Kidney (tissue), 22 donors: ENCODE measurements at places on chromosomes 5 and 9. TPM values are rescaled to one million over a fixed set of nuclear protein-coding genes. Genes with fewer than 3 reads are reported as not detected.

LMBRD2 gene
- total RNA-seq = 13.6 TPM

CDHR2 gene
- total RNA-seq = 4.2 TPM

C5orf34 gene
- total RNA-seq = 2.3 TPM

LRRC70 gene
- 3.6 TPM for total RNA-seq

PDCD1LG2 gene
- total RNA-seq = 2.4 TPM

RNF183 gene
- total RNA-seq = 3.6 TPM

SYNPO gene
- total RNA-seq = 87.6 TPM

SLC46A2 gene
- total RNA-seq = 0.66 TPM

JAK2 gene
- total RNA-seq = 23.3 TPM

HEMGN gene
- total RNA-seq = 0.16 TPM

ADAMTS13 gene
- 3.1 TPM for total RNA-seq

LCN1 gene
- total RNA-seq = not detected

PCDHGA5 gene
- 2.8 TPM for total RNA-seq

ADGRD2 gene
- not detected for total RNA-seq

TMOD1 gene
- 14.9 TPM for total RNA-seq

CBY3 gene
- total RNA-seq = not detected

ARL14EPL gene
- total RNA-seq = not detected

OR1J2 gene
- total RNA-seq = not detected

CDH10 gene
- total RNA-seq = 0.13 TPM

ZNF354B gene
- total RNA-seq = 18.3 TPM

TLN1 gene
- total RNA-seq = 376 TPM

ORM1 gene
- total RNA-seq = not detected

PCDHGC5 gene
- 1.4 TPM for total RNA-seq

RASGEF1C gene
- total RNA-seq = 0.16 TPM

PRSS3 gene
- 0.79 TPM for total RNA-seq

ABLIM3 gene
- 21.7 TPM for total RNA-seq

CDX1 gene
- total RNA-seq = not detected

RIOK2 gene
- 23.3 TPM for total RNA-seq

CDKN2A gene
- total RNA-seq = 4.1 TPM

SELENOP gene
- total RNA-seq = 305 TPM

NOXA1 gene
- 21.8 TPM for total RNA-seq

FAM78A gene
- 6.1 TPM for total RNA-seq

GRM6 gene
- not detected for total RNA-seq

AGXT2 gene
- total RNA-seq = 8.0 TPM
